Right hindlimb (tissue), 1 donor: ENCODE measurements at places on chromosomes 16 and 17.

DNA sequence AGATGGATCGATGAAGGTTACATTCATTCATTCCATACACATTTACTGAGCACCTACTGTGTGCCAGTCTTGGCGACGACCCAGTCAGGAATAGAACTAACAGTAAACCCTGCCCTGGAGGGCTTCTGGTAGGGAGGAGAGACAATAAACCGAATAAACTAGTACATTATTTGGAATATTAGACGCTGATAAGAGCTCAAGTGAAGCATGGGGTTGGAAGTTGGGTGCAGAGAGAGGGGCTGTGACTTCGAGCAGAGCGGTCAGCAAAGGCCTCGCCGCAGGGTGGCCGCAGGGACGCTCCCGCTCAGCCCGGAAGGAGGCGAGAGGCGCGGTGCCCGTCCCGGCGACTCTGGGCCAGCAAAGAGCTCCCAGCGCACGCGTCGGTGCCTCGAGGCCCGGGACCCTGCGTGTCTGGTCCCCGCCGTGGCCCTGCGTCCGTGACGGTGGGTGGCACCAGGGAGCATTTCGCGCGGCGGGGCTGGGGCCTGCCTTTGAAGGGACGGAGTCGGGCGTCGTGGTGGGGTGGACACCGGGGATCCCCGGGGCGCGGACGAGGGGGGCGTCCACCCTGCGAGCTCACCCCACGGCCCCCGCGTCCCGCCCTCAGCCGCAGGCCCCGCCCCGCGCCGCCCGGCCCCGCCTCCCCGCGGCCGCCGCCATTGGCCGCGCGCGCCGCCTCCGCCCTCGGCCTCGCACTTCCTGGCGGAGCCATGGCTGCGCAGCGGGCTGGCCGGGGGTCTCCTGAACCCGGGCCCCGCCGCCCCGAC lies at the start of gene KLHL36:
Gene KLHL36 (plus strand): TSS at position 684 of the 767 bp plus-strand sequence. CDS start 2,357 bp downstream, outside the sequence.
- peak; percentile 74 for DNase-seq

- DNase-seq: no peak
Observed at GRCh38 chr17:6082335-6082734, 12.2 kb downstream of the WSCD1 start.

DNA sequence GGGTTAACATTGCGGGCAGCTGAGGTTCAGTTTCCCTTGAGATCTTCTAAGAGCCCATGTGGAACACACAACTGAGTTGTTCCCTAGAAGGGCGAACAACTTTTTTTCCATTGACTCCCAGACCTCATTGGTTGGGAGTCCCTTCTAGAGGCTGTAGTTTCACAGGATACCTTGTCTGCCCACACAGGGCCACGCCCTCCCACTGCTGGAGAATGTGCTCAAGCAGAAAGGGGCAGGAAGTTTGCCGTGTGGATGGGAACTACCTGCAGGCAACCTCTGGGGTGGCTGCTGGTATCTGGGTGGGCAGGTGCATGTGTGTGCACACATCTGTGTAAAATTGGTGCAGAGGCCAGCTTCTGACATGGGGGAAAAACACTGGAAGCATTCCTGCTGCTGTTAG lies 178.8 kb upstream of the PSMD7 start:
- DNase-seq: no peak

GRCh38 chr16:11224096-11224893 lies 31.7 kb downstream of the SOCS1 start:
- DNase-seq: no peak

GRCh38 chr16:75908331-75909117 lies 182.2 kb upstream of the CPHXL start:
- DNase-seq: peak; percentile 47

GRCh38 chr16:25395528-25395927 lies 137.9 kb upstream of the ZKSCAN2 start:
- no peak for DNase-seq

- DNase-seq: peak; percentile 26
Observed at GRCh38 chr16:4692460-4693295, 684 bp upstream of the NUDT16L1 start.

DNA sequence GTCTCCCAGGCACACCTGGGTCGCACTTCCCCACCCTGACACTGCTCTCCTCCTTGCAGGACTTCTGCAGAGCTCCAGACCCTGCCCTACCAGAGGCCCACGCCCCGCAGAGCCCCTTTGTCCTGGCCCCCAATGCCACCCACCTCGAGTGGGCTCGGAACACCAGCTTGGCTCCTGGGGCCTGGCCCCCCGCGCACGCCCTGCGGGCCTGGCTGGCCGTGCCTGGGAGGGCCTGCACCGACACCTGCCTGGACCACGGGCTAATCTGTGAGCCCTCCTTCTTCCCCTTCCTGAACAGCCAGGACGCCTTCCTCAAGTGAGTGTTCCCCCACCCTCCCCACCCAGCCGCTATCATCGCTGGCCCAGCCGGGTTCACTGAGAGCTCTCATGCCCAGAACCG lies 79.6 kb downstream of the MGAT5B start:
- no peak for DNase-seq

DNA sequence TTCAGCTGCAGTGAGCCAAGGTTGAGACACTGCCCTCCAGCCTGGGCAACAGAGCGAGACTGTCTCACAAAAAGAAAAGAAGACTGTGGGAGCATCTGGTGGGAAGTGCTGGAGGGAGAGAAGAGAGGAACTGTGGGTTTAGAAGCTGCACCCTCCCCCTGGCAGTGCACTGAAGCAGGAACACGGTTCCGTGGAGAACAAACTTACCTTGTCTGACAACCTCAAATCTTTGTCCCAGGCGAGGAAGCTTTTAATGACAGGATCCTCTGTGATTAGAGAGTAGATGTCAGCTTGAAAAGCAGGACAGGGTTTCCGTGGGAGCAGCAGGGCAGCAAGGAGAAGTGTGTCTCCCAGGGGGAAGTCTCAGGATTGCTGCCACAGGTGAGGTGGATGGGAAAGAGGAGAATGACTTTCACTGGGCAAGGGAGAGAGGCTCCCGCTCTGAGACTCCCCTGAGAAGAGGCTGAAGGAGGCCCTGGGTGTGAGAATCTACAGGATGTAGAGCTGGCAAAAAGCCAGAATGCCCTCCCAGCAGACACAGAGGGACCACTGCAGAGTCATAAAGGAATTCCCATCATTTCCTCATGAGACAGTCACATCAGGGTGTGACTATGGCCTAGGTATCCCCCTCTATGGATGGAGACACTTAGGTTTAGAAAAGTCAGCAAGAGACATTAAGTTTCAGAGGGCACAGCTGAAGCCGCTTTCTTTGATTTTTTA lies 22.9 kb downstream of the PRR11 start:
- DNase-seq: no peak

- DNase-seq: no peak
Observed at GRCh38 chr17:74160656-74161502, 42.6 kb upstream of the RPL38 start.

DNA sequence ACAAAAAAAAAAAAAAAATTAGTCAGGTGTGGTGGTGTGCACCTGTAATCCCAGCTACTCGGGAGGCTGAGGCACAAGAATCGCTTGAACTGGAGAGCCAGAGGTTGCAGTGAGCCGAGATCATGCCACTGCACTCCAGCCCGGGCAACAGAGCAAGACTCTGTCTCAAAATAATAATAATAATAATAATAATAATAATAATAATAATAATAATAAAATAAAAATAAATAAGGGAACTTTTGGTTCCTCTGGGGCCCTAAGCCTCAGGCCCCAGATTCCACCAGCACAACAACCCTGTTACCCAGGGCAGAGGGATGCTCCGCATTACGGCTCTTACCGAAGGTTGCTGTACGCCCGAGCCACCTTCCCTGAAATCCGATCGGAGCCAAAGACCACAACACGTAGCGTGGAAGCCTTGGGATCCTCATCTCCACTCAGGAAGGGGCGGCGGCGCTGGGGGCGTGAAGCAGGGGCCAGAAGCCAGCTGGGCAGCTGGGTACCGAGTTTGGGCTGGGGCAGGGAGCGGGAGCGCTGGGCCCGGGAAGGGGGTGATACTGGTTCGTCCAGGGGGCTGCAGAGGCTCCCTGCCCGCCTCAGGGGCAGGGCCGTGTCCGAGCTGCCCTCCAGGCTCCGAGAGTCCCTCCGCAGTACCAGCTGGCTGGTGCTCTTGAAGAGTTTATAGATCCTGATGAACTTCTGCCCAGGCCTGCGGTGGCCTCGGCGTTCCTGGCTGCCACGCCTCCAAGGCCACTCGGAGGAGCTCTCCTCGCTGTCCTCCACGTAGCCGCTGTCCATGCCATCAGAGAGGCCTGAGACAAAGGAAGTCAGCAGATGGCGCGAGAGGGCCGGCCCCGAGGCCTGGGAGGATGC lies 20.6 kb upstream of the PIK3R6 start:
- DNase-seq: peak; percentile 47

GRCh38 chr17:38740806-38741205 lies 7.3 kb downstream of the PCGF2 start:
- DNase-seq: no peak
